NAMALWA (cell line): ENCODE measurements at places on chromosomes 4 and X.

DNA sequence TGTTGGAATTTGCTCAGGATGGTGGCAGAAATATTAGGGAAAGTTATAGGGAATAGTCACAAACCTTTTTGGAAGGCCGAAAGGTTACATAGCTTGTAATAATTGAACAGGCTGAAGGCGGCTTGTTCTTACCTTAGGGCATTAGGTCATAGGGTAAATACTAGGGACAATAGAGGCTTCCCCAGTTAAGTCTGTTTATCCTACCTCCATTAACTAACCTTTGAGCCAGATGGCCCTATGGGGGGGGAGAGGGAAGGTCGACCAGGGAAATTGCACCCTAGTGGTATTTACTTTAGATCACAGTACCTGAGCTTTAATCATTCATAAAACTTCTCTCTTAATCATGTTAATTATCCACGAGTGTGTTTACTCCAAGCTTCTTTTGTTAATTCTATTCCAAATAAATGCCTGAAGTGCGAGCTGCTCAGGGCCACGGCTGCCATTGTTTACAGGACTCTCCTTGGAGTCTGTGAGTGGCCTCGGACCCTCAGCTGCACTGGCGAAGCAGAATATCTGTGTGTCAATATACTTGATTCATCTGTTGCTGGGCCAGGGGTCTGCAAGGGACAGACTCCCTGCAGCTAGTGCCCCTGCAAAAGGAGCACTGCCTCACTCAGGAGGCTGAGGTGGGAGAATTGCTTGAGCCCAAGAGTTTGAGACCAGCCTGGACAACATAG is 22.9 kb downstream of the PAGE2 start:
- no peak for DNase-seq

DNA sequence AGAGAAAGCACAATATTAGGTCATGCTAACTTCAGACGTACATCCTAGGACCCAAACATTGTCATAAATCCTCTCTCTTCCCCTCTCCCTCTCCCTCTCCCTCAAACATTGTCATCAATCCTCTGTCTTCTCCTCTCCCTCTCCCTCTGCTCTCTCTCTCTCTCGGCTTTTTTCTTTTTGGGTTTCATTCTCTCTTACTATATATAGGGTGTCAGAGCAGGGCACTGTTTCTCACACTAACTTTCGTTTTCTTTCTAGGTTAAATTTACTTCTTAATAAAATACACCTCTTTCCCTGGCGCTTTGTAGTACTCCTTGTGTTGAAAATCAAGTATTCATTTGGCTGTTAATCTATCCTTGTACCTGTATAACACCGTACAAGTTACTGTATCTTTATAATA is 37.0 kb upstream of the HERC5 start:
- no peak for DNase-seq

- peak; percentile 95 for DNase-seq
Observed at GRCh38 chr4:179989975-179990374, 2253.2 kb upstream of the TENM3 start.

- no peak for DNase-seq
Observed at GRCh38 chr4:41575207-41575606, 37.2 kb downstream of the LIMCH1 start.

- no peak for DNase-seq
Observed at GRCh38 chr4:77220828-77221613, 64.0 kb downstream of the CCNG2 start.

GRCh38 chrX:118115953-118116712 is 477 bp downstream of the KLHL13 start:
- DNase-seq, result no peak

DNA sequence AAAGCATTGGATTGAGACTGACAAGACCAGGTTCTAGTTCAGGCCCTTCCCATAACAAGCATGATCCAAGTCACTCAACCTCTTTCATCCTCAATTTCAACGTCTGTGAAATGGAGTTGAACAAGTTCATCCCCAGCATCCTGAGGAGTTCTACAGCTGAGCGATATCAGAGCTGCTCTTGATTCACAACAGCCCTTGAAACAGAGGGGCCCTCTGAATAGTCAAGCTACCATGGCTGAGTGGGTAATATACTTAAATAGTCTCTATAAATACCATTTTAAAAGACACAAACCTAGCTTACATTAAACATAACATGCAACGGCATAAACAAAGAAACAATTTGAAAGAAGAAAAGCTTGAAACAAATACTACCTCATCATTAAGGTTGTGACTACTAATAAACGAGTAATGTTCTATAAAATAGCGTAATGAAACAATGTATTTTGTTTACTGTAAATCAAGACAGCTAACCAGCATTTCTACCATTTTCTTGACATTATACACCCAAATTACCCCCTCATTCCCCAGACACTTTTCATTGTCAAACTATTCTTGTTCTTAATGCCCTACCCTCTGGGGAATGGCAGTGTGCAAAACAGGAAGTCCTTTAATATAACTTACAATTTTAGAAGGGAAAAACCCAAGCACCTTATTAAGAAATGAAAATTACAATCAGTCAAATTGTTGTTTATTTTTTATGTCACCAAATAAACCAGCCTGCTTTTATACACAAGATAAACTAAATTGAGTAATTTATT is 202.3 kb downstream of the PARM1 start:
- peak; percentile 56 for DNase-seq

DNA sequence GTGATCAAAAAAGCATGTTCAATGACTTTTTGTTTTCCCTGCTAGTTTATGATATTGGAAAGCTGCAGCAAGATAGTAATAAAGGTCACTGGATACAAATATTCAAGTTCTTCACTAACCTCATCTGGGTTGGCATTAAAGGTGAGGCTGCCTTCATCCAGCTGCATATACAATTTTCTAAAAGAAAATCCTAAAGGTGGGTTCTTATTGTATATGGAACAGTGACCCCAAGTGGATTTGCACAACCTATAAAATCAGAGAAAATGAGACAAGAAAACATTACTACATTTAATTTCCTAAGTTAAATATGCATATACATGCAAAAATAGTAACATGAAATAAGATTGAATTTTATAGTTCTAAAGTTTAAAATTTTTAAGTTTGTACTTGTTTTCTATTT is 23.9 kb downstream of the FBXO8 start:
- no peak for DNase-seq

- peak; percentile 94 for DNase-seq
Observed at GRCh38 chr4:55947254-55947882, 1.4 kb upstream of the CEP135 start.

DNA sequence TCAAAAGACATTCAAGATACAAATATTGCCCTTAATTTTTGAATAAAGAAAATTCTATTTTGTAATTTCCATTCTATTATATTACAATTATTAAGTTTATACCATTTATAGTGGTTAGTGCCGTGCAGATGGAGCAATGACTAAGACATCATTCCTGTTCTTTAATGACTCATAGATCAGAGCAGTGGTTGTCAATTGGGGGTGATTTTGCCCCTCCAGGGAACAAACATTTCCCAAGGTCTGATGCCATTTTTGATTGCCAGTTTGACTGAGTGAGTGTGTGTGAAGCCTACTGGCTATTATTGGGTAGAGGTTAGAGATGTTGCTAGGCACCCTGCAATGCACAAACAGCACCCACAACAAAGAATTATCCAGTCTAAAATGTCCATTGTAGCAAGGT is 97.9 kb upstream of the DDIT4L start:
- DNase-seq, result no peak
